ENCODE measurements at places on chromosomes 3 and 15.

- no peak for DNase-seq
Observed at GRCh38 chr15:87722941-87723691, 533.4 kb downstream of the NTRK3 start.

GRCh38 chr15:69090197-69090948, 70.1 kb upstream of the GLCE start:
- no peak for DNase-seq

- no peak for DNase-seq
Observed at GRCh38 chr3:44902628-44903027, 28.2 kb downstream of the TGM4 start.

- DNase-seq: no peak
Observed at GRCh38 chr3:88061746-88062145, 2.7 kb downstream of the ZNF654 start.

DNA sequence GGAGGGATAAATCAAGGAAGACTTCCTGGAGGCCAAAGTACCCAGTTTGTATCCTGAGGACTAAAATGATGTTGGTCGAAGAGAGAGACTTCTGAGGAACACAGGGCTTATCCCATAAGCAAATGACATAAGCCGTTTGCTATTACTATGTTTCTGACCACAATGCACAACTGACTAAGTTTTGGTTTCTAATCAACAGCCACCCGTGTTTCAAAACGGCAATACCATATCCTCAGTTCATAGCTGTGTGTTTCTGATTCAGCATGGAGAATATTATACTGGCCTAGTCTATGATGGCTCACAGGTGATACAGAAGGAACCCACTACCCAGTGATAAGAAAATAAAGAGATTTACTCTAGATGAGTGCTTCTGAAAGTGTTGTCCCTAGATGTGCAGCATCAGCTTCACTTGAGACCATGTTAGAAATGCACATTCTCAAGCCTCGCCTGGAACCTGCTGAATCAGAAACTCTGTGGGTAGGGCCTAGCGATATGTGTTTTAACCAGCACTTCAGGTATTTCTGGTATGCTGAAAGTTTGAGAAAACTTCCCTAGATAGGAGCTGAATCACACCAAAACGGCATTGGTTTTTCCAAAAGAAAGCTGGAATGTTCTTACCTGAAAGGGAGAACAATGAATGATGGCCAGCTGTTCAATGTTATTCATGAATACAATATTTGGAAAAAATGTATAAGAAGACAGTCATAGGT, 639.7 kb upstream of the NR2F2 start:
- peak; percentile 23 for DNase-seq

- no peak for DNase-seq
Observed at GRCh38 chr3:89246326-89246725, 138.9 kb downstream of the EPHA3 start.

GRCh38 chr15:39804026-39804425, 21.4 kb upstream of the FSIP1 start:
- DNase-seq: no peak

DNA sequence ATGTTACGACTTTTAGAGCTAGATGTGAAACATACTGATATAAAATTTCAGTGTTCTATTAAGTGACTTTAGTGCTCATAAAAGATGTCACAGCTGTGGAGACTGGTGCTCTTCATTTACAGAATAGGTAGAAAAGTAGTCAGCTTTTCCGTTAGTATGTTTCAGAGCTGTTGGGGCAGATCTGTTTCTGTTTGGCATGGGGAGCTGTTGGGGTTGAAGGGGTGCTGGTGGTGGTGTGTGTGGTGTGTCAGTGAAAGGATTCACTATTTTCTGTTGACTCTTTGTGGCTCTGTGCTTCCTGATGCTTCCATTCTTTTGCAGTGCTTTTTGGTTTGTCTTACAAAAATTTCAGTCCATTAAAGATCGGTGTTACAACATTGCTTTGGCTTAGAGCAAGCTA, 3.2 kb downstream of the UBE2E2 start:
- no peak for DNase-seq

GRCh38 chr3:54358969-54359694, 236.8 kb downstream of the CACNA2D3 start:
- DNase-seq: no peak

DNA sequence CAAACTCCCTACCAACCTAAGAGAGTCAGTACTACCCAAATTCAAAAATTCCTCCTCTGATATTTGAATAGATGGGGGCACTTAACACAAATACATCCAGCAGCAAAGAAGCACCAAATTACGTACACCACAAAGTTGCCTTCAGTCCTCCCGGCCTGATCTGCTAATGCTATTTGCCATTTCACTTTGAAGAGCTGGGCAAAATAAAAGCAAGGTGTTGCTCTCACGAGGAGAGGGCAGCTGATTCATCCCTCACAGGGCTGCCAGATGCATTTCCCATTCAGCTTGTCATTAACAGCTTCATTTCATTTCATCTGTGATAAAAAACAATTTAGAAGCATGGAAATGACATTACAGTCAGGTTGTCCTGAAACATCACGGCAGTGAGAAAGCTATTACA, 283.4 kb upstream of the VEPH1 start:
- no peak for DNase-seq

DNA sequence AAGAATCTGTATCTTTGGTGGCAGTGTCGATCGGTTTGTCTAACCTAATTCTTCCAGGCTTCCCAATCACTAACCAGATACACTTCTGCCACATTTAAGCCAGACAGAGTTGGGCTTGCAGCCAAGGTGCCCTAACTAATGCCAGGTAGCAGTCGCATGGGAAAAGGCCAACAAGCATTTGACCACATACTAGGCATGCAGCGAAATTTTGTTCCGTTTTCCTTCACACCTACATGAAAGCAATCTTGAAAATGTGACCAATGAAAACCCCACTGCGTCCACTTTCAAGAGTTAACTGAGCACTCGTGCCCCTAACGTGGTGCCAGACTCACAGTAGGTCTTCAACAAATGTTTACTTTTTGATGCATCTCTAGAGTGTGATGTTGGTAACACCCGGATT, 192.2 kb upstream of the TPM1 start:
- no peak for DNase-seq

DNA sequence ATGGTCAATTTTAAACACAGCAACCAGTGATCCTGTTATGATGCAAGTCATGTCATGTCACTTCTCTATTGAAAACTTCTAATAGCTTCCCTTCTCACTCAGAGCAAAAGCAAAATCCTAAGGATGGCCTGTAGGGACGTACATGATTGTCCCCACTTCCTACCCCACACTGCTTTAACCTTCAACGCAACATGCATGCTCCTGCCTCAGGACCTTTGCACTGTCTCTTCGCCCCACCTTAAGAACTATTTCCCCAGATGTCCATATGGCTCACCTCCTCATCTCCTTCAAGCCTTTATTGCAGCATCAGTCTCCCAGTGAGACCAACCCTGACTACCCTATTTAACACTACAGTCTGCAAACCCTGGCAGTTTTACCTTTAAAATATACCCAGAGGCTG, 214.1 kb upstream of the CHRM5 start:
- DNase-seq: no peak

- no peak for DNase-seq
Observed at GRCh38 chr15:57436961-57437360, 60.7 kb downstream of the CGNL1 start.

DNA sequence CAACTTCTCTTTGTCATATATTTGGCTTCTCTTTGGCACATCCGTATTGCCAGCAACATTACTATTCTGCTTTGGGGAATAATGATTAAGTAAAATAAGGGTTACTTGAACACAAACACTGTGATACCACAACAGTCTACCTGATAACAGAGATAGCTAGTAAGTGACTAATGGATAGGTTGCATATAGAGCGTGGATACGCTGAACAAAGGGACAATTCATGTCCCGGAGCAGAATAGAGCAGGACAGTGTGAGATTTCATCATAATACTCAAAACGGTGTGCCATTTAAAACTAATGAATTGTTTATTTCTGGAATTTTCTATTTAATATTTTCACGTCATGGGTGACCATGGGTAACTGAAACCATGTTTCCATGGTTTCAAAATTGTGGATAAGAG, 54.1 kb downstream of the SCN5A start:
- no peak for DNase-seq

GRCh38 chr15:70319466-70319865, 221.7 kb upstream of the TLE3 start:
- DNase-seq: no peak

DNA sequence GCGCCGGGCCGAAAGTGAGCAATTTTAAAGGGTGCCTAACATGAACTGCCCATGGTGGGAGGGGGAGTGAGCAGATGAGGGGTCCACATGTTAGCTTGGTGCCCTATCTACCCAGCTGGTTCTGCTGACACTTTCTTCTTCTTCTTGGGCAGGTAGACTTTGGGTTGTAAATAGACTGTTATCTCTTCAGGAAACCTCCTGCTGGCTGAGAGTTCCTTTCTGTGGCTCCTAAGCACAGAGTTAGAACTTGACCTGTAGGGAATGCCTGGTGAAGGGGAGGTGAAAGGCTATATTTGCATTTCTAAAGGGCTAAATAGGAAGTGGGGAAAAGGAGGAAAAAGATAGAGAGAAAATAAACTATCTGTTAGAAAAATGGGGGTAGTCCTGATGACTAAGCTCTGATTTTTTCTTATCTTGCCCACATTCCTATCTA, 521.4 kb upstream of the TGFBR2 start:
- DNase-seq: no peak

All from activated CD4-positive, alpha-beta T cell treated with anti-CD3 and anti-CD28 coated beads, Interleukin-2, amount 50 U/mL, for 16 hours (primary cell).